ENCODE measurements at places on chromosomes 6 and 20. TPM values are rescaled to one million over a fixed set of nuclear protein-coding genes. Genes with fewer than 3 reads are reported as not detected.
A peak's percentile ranks its signal among the peaks of the same experiment; 100 is the strongest.

Gene SAPCD1
- 0.64 TPM for total RNA-seq

Gene SLC25A27
- 3.4 TPM for total RNA-seq

Gene RSPO3
- 1.4 TPM for total RNA-seq

GRCh38 chr6:4814212-4814611, 38.0 kb downstream of the CDYL start:
- ATAC-seq = no peak

DNA sequence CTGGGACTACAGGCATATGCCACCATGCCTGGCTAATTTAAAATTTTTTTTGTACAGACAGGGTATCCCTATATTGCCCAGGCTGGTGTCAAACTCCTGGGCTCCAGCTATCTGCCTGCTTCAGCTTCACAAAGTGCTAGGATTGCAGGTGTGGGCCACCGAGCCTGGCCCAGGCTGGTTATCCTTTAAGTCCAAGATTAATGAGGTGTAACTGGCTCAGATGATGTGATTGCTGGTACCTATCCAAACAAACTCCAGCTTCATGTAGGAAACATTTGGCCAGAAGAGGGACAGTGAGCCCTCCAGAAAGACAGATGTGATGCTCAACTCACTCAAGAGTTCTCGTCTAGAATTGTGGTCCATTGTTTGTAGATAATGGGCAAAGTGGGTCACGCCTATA, 9.2 kb upstream of the ZNF318 start:
- ATAC-seq = no peak

DNA sequence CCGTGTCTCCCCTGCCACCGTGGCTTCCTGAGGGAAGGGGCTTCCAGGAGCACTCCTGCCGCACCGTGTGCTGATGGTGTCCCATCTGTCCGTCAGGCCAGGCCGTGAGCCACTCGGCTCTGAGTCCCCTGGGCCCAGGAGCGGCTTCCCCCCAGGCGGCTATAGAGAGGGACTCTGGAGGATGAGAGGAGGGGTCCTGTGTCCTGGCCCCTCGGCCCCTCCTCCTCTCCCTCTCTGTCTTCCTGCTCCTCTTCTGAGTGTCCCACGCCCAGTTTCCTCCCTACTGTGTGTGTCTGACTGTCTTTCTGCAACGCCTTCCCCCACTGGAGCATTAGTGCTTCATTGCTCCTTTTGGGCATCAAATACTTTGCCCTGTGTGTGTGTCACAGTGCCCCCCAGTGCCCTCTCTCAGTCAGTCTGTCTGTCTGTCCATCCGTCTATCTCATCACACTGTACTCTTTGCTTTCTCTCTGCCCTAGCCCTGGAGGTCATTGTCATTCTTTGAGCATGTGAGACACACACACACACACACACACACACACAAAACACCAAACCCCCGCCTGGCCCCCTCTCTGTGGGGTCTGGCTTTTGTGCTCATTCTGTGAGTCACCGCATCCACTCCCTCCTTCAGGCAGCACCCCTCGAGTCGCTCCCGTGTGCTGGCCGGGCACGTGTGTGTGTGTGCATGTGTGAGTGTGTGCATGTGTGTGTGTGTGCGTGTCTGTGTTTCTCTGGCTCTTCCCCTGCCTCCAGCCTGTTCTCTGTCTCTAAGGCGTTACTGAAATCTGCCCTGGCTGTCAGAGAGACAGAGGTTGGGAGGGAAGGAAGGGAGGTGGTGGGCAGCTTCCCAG, 71.9 kb downstream of the SRC start:
- ATAC-seq = no peak

- ATAC-seq = no peak
Measured at GRCh38 chr20:49210757-49211110, 8.5 kb upstream of the DDX27 start.

- peak; percentile 38 for ATAC-seq
Measured at GRCh38 chr6:30814146-30815040, 69.9 kb upstream of the DDR1 start.

DNA sequence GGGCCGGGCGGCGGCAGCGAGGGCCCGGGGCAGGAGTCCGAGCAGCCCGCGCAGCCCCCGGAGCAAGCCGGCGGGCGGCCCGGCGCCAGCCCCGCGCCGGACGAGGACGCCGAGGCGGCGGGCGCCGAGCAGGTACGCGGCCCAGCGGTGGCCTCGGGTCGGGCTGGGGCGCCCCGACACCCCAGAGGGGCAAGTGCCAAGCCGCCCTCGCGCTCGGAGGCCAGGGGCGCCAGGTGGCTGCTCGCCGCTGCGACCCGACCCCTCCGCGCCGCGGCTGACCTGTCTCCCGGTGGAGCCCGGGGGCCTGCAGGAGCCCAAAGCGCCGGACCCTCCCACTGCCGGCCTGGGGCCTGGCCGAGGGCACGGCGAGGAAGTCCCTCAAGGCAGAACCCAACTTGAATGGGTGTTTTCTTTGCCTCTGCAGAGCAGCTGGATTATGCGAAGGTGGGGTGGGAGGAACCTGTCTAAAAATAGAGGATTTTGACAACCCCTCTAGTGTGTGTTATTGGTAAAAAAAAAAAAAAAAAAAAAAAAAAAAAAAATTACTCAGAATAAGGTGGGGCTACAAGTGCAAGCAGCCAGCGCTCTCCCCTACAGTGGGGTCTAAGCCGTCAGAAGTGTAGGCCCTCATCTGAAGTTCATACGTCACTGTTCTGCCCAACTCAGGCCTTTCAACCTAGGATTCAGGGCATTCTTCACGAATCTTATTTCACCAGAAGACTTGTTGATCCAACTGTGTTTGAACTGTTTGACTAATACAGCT, 609 bp downstream of the OGFRL1 start:
- peak; percentile 2 for ATAC-seq

DNA sequence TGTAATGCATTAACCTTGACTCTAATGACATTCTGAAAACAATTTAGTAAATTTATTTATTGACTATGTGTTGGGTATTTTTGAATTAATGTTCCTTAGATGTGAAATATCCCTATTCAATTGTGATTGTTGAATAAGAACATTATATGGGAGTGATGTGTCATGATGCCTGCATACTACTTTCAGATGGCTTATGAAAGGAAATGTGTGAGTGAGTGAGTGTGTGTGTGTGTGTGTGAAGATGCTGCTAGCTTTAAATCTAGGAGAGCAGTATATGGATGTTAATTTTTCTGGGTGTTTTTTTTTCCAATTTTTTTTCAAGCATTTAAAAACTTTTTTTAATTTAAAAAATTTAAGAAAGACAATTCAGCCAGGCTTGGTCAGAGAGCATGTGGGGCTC, 32.5 kb upstream of the NT5E start:
- ATAC-seq = no peak

DNA sequence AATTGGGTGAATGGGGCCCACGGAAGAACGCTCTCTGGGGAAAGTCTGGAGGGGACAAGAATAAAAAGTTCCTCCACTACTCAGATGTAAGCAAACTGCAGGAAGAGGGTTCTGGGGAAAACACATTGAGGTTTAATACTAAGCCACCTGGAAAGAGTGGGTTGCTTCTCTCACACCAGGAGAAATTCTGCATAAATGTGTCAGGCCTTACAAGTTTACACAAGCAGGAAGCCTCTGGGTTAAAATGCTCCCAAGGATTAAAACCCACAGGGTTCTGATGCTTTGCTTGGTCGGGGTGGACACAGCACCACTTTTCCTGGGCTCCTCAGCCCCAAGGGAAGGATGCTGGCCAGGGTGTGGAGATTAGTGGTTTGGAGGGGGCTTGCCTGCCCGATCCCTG, 122.1 kb upstream of the SLC22A23 start:
- no peak for ATAC-seq

DNA sequence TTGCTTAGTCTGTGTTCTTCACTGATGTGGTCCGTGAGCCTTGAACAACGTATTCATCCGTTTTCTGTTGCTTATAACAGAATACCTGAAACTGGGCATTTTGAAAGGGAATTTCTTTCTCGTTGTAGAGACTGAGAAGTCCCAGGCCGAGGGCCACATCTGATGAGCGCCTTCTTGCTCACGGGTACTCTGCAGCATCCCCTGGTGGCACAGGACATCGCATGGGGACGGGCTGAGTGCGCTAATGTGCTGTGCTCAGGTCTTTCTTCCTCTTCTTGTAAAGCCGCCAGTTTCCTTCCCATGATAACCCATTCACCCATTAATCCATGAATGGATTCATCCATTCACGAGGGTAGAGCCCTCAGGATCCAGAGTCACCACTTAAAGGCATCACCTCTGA, 161.0 kb downstream of the NFATC2 start:
- ATAC-seq = no peak

GRCh38 chr6:158060455-158061360, 79.0 kb downstream of the SYNJ2 start:
- ATAC-seq = peak; percentile 83

- ATAC-seq = peak; percentile 55
Measured at GRCh38 chr20:53623454-53624211, 30.0 kb upstream of the ZNF217 start.

DNA sequence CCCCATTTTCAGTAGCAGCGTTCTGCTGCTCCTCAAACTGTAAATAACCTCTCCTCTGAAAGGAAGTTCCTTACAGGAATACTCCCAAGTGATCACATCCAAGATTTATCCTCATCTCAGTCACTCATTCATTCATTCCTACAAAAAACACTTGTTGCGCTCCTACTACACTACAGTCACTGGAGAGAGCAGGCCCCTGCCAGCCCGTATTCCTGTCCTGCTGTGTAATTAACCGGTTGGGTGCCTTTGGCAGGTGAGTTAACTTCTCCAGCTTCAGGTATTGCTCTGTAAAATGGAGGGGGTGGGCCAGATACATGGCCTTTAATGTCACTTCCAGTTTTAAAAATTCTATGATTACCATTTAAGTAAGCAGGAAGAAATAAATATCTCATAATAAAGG, 15.0 kb upstream of the ZBTB24 start:
- no peak for ATAC-seq

DNA sequence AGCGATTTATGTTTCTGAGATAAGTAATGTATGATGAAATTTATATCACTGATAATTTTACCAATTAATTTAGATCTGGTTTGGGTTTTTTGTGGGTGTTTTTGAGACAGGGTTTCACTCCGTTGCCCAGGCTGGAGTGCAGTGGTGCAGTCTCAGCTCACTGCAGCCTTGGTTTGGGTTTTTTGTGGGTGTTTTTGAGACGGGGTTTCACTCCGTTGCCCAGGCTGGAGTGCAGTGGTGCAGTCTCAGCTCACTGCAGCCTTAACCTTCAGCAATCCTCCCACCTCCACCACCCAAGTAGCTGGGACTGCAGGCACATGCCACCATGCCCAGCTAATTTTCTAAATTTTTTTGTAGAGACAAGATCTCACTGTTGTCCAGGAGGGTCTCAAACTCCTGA, 13.0 kb downstream of the MRS2 start:
- no peak for ATAC-seq

GRCh38 chr6:153125032-153125431, 6.0 kb downstream of the RGS17 start:
- ATAC-seq = no peak

DNA sequence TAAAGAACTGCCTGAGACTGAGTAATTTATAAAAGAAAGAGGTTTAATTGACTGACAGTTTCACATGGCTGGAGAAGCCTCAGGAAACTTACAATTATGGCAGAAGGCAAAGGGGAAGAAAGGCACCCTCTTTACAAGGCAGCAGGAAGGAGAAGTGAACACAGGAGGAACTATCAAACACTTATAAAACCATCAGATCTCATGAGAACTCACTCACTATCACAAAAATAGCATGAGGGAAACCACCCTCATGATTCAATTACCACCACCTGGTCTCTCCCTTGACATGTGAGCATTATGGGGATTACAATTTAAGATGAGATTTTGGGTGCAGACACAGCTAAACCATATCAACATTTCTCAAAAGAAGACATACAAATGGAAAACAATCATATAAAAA, 266.3 kb downstream of the EPM2A start:
- no peak for ATAC-seq

DNA sequence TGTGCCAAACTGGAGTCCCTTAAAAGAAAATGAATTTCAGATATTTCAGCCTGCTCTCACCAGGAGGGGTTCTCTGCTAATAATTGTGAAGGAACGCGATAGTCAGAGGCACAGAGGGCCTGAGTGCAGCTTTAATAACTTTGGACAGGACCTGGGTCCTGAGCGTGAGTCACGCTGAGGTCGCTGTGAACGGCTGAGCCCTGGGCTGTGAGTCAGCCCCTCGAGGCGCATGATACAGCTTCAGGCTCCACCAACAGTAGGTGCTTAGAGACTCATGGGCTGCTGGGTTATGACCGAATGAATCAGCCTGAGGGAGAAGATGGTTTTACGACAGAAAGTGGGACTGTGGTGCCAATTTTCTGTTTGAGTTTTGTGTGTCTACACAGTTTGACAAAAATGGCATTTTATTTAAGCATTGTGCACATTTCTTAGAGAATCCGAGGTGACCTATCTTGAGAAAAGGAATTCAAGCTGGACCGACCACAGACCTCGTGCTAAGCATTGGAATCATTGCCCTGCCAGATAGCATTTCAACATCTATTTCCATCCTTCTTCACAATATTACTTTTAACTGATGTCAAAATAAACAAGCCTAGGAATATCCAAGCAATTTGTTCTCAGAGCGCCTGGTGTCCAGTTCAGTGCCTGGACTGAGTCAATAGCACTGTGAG, 183.0 kb downstream of the THBS2 start:
- ATAC-seq = peak; percentile 98

DNA sequence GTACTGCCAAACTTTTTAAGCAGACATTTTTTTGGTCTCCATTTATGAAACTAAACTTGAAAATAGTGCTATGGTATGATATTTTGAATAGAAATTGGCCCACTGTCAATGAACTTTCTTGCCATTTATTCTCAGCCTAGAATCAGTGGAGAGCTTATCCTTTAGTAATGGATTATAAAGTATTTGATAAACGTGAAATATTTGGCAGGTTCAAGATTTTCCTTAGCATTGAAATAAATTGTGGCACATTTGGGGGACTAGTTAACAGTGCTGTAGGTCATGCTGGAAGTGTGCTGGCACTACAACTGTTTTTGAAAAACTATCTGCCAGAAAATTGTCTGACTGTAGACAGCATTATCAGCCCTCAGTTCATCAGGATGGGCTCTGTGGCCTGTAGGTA, 2.1 kb downstream of the PRSS35 start:
- no peak for ATAC-seq

DNA sequence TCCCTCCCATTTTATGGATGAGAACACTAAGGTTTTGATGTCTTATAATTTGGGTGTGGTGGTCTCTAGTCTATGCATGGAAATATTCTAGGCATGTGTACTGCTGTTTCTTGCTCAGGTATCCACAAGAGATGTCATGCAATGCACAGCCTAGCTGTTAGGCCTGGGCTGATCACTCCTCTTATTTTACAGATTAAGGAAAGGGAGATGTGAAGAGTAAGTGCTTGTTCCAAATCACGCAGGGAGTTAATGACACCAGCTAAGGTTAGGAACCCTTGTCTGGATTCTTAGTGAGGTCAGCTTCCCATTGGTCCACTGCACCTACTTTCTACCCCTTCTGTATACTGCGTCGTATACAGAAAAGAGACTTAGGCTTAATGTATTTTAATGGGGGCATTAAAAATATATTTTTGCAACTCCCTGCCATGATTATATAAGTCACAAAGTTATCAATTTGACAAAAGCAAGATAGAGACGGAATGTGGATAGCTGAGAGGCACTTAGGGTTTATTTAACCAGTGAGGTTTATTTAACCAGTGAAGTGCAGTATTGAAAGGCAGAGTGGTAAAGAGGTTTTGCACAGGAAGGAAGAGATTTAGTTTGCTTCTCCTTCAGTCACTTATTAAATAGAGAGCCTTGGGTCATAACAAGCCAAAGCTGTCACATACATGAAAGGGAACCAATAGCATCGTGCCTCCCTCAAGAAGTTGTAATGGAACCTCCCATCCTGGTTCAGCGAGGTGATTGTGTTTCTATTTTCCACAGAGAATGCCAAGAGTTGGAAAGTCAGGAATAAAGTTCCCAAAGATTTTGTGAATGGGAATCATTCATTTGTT, 95.0 kb upstream of the FAM184A start:
- no peak for ATAC-seq
